ENCODE measurements at places on chromosomes 4 and X. TPM values are rescaled to one million over a fixed set of nuclear protein-coding genes. Genes with fewer than 3 reads are reported as not detected.

- no peak overlapping the region for H3K27ac ChIP-seq
- no peak for DNase-seq
- H3K4me3 ChIP-seq, result no peak overlapping the region
- H3K27me3 ChIP-seq, result no peaks in the 10 kb centered on the region
- H3K4me1 ChIP-seq, result no peaks in the 10 kb centered on the region
These were observed 153.7 kb upstream of the BMP3 start for GRCh38 chr4:80876810-80877209.

DNA sequence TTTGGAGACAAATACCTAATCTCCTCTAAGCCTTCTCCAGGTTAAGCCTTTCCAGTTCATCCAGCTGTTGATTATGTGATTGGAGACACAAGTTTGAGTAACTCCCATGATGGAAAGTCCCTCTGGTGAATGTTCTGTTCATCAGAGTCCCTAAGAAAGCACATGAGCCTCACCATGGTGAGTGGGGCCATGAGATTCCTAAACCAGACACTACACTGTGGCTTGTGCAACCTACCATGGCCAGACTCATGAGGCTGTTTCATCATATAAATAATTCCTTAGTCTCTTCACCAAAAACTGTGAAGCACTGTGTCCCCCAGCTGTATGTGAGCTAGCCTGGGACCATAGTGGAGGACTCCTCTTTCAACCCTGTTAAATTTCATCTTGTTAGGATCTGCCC is 14.4 kb downstream of the PKD2 start:
- H3K27me3 ChIP-seq, result no peaks in the 10 kb centered on the region
- no peak for DNase-seq
- H3K4me3 ChIP-seq, result no peak overlapping the region
- no peak overlapping the region for H3K27ac ChIP-seq

DGKQ gene
- 9.0 TPM for total RNA-seq

- no peak overlapping the region for H3K4me3 ChIP-seq
- H3K4me1 ChIP-seq, result no peaks in the 10 kb centered on the region
- H3K27me3 ChIP-seq, result no peaks in the 10 kb centered on the region
- no peak overlapping the region for H3K27ac ChIP-seq
These were observed 50.0 kb downstream of the KDM6A start for GRCh38 chrX:44922980-44923379.

- no peak overlapping the region for H3K27ac ChIP-seq
- DNase-seq, result no peak
- no peaks in the 10 kb centered on the region for H3K36me3 ChIP-seq
These were observed 603.2 kb downstream of the STIM2 start for GRCh38 chr4:27463816-27464215.

GRCh38 chr4:55510685-55511084 is 36.0 kb downstream of the CLOCK start:
- H3K27ac ChIP-seq, result no peak overlapping the region
- DNase-seq, result no peak
- H3K4me1 ChIP-seq, result no peaks in the 10 kb centered on the region
- H3K27me3 ChIP-seq, result no peaks in the 10 kb centered on the region
- no peaks in the 10 kb centered on the region for H3K36me3 ChIP-seq

DNA sequence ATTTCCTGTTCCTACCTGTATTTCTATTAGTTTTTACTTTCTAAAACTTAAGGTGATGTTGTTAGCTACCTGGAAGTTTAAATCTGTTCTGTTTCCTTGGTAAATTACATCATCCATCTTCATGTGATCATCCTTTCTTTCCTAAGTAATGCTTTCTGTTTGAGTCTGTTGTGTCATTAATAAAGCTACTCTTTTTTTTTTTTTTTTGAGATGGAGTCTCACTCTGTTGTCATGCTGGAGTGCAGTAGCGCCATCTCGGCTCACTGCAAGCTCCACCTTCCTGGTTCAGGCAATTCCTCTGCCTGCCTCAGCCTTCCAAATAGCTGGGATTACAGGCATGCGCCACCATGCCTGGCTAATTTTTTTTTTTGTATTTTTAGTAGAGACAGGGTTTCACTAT is 73.3 kb downstream of the FIP1L1 start:
- peaks cover 49% of the 10 kb centered on the region for H3K36me3 ChIP-seq
- no peak for DNase-seq
- no peak overlapping the region for H3K27ac ChIP-seq
- H3K4me1 ChIP-seq, result no peaks in the 10 kb centered on the region

GRCh38 chrX:39853417-39854030 is 244.2 kb downstream of the BCOR start:
- H3K4me1 ChIP-seq, result no peaks in the 10 kb centered on the region
- no peaks in the 10 kb centered on the region for H3K27me3 ChIP-seq
- H3K36me3 ChIP-seq, result no peaks in the 10 kb centered on the region
- H3K4me3 ChIP-seq, result no peak overlapping the region

GATA1 gene
- 0.90 TPM for total RNA-seq

GRCh38 chr4:156578713-156579112 is 392.9 kb downstream of the PDGFC start:
- peaks cover 4% of the 10 kb centered on the region for H3K4me1 ChIP-seq
- H3K27ac ChIP-seq, result no peak overlapping the region
- H3K27me3 ChIP-seq, result no peaks in the 10 kb centered on the region
- H3K4me3 ChIP-seq, result no peak overlapping the region
- DNase-seq, result no peak

DNA sequence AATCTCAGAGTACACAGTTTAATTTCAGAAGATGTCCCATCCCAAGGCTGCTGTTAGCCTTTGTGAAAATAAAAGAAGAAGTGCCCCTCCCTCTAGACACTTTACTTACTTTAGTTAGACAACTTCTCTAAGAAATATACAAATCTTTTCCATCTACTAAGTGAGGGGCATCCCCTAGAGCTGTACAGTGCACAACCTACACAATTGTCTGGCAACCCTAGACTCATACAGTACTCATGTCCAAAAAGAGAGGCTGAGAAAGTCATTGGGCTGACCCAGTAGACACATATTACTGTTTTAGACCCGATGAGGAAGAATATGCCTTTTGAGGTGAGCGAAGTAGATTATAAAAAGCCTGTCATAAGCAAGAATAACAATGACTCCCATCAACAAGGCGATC is 297.6 kb downstream of the IDS start:
- no peaks in the 10 kb centered on the region for H3K27me3 ChIP-seq
- no peak overlapping the region for H3K27ac ChIP-seq
- no peaks in the 10 kb centered on the region for H3K36me3 ChIP-seq

DNA sequence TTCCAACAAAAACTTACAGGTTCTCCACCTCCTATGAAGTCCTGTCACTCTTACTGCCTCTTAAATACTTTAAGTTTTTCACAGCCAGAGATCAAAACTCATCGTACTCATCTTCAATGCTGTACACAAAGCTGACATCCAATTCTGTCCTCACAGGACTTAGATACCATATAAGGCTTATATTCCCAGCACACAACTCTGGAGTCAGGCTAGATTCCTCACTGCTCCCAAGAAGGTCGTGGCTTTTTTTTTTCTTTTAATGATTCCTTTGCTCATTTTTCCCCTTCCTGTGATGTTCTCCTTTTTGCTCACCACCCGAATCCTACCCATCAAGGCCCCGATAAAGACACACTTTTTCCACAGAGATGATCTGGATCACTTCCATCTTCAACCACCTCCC is 914 bp downstream of the TRAPPC2 start:
- DNase-seq, result no peak
- no peaks in the 10 kb centered on the region for H3K4me1 ChIP-seq
- peak overlapping the region; percentile 86 for H3K27ac ChIP-seq
- no peaks in the 10 kb centered on the region for H3K36me3 ChIP-seq
- H3K4me3 ChIP-seq, result peak overlapping the region; percentile 95

CLCN5 gene
- 5.7 TPM for total RNA-seq

GRCh38 chr4:21856754-21857153 is 91.8 kb downstream of the KCNIP4 start:
- H3K4me1 ChIP-seq, result no peaks in the 10 kb centered on the region
- H3K36me3 ChIP-seq, result no peaks in the 10 kb centered on the region
- no peaks in the 10 kb centered on the region for H3K27me3 ChIP-seq
- no peak overlapping the region for H3K27ac ChIP-seq
- DNase-seq, result no peak

Measured in tibial nerve (tissue), 4 donors.